ENCODE measurements at places on chromosomes 6 and 20.

GRCh38 chr6:84920021-84920420 is 155.6 kb upstream of the TBX18 start:
- no peak for DNase-seq

DNA sequence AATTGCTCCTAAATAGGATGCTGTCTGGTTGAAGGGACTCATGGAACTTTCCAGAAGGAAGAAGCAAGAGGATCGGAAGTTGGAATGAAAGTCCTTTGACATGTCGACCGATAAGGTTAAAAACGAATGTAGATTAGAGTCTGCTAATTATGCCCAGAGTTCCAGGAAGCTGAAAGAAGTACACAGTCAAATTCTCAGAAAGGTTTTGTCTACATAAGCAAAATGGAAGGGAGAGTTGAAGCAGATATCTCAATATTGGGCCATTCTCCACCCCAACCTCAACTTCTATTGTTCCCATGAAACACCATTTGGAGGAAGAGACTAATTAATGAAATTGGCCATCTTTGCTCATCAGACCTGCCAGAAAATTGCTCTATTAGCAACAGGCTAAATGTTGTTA is 64.0 kb downstream of the CAP2 start:
- DNase-seq, result no peak

- DNase-seq, result no peak
These were observed 6.2 kb downstream of the RNF217 start for GRCh38 chr6:124968401-124968800.

DNA sequence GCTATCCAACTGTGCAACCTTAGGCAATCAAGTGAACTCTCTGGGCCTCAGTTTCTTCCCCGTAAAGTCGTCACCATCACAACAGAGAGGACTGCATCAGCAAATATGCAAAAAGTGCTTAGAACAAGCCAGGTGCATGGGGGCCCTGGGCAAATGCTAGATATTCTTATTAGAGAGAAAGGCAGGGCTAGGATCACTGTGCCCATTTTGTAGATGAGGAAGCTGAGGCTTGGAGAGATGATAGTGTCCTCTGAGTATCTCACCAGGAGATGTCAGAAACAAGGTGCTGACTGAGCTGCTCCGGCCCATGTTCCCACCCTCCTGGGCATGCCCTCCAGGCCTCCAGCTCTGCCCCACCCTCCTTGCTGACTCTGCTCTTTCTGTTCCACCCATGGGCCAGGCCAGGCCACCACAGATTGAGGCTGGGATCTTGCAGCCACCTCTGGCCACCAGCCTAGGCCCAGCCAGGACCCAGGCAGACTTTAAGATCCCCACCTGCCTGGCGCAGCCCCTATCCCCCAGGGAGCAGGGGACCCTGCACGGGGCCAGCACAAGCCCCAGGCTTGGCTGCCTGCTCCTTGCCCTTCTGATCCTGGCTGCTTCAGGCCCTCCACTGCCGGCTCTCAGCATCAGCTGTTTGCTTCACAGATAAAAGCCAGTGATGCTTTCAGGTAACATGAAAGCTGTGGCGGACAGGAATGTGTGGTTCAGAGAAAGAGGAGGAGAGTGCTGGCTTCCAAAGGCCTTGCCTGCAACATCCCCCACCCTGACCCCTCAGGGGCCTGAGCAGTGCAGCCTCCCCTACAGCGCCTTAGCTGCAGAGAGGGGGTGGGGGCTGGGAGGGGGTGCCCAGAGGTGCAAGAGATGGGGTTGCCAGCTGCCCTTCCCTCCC is 47.6 kb downstream of the GRM4 start:
- no peak for DNase-seq

DNA sequence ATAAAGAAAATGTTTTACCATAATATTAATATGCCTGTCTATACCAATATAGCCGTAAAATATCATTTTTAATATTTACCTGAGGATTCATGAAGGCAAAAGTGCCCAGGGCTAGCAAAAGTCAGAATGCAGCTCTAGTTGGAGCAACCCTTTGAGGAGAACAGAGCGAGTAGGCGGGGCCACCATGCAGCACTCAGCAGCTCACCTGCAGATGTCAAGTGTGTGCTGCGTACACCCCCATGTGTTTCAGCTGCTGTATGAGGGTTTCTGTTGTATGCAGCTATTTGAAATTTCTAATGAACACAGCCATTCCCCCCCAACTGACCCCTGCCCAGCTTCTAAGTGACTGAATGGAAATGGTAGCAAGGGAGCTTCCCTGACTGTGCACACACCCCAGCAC is 508.0 kb downstream of the QKI start:
- DNase-seq, result no peak

GRCh38 chr6:107717781-107718180 is 106.3 kb downstream of the SCML4 start:
- DNase-seq, result no peak

DNA sequence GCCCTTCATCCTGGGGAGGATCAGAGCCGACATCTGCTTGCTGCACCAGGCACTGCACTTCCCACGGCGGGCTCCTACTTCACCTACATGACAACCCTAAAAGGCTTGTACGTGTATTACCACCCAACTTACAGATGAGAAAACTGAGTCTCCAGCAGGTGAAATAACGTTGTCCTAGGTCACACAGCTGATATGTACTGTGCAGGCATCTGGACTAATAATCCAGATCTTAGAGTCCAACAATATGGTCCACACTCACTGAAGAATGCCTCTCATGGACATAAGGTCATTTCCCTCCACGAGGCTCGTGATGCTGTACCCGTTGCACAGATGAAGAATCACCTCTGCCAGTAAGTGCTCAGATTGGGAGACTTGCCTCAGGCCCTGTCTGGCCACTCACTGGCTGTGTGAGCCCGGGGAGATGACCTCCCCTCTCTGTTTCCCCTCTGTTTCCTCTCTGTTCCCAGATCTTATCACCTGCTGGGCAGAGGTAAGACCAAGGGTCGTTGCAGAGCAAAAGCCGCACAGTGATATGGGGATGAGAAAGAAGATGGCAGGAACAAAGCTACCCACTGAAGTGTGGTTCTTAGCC is 32.1 kb downstream of the TGM2 start:
- DNase-seq, result no peak

GRCh38 chr20:21100578-21101452 is 5.3 kb downstream of the LINC00237 start:
- no peak for DNase-seq

DNA sequence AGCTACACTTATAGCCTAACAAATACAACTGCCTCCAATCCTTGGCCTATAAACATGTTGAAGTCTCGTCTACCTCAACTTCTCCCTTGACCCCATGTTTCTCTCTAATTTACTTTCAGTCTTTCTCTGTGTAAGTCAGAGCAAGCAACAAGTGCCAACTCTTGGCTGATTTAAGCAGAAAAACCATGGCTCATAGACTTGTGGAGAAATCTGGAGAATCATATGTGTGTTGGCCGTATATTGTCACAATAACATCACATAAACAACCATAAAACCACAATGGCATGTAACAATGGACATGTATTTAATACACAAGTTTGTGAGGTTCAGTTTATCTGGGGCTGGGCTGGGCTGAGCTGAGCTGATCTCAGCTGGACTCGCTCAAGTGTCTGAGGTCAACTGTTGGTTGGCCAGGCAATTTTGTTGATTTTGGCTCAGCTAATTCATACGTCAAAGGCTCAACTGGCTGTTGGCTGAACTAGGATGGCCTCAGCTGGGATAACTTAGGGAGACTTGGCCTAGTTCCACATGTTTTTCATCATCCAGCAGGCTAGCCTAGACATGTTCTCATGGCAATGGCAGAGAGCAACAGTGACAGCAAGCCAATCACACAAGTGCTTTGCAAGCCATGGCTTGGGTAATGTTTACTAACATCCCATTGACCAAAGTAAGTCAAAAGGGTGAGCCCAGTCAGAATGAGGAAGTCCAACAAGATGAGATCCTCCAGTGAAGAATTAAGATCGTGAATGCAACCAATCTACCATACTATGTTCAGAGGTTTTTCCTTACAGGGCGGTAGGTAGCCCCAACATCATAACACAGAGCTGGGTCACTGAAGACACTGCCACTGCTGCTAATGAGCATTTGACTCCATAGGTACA is 12.9 kb upstream of the TBC1D22B start:
- no peak for DNase-seq

DNA sequence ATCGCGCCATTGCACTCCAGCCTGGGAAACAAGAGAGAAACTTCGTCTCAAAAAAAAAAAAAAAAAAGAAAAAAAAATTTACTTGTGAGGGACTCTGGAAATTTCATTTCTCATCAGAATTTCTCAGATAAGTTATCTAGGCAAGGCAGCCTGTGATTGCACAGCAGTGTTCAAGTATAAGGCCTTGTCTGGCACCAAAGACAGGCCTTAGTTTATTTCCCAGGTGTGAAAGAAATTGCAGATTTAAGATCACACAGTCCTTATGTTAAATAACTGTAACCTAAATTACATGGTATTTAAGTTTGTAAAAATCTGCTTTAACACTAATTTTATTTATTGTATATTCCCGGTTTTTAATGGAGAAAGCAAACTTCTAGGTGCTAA is 34.8 kb downstream of the HFE start:
- DNase-seq, result no peak

GRCh38 chr6:87714093-87714842 is 12.2 kb upstream of the AKIRIN2 start:
- no peak for DNase-seq

DNA sequence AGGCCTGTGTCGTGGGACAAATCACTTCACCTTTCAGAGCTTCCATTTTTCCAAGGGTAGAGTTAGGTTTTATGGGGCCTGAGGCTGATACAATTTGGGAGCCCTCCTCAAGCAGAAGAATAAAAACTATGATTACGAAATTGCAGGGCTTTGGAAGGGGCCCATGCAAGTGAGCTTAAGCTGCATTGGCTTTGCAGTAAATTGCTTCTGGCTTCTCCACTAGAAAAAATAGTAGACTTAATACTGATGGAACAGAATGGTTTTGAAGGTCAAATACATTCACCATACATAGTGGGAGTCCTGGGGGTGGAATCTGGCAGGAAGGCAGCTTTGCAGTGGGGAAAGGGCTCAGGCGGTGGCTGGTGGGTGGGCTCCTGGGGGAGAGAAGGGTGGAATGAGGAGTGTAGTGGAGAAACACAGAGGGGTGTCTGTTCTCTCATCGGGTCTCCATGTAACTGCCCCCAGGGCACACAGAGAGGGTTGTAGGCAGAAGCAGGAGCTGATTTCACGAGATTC is 55.9 kb upstream of the RNF24 start:
- DNase-seq, result no peak

- DNase-seq, result no peak
These were observed 28.3 kb downstream of the FYN start for GRCh38 chr6:111844921-111845320.

GRCh38 chr20:38842026-38842425 is 36.5 kb downstream of the PPP1R16B start:
- DNase-seq, result no peak

DNA sequence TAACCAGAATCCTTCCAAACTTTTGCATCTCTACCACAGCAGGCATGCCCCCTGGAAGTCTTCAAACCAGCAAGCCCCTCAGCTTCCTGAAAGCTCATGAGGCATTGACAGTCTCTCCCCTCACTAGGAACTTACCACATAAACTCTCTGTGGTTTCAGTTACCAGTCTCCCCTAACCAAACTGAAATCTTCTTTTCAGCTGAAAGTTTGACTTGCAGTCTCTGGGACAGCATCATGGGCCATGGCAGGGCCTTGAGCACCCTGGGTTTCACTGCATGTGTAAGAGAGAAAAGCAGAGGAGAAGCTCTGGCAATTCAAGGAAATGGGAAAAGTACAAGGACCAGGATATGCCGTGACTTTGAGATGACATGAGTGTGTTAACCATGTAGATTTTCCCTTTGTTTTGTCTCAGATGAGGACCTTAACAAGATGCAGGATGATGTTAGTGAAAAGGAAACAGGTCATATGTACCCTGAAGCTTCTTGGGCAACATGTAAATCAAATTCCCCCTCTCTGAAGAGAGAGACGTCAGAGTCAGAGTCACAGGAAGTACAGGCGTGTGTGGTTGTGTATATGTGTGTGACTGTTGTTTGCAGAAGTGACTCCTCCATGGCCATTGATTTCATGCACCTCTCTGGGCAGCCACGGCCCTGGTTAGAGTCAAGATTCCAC is 106.3 kb downstream of the TNFRSF21 start:
- no peak for DNase-seq

DNA sequence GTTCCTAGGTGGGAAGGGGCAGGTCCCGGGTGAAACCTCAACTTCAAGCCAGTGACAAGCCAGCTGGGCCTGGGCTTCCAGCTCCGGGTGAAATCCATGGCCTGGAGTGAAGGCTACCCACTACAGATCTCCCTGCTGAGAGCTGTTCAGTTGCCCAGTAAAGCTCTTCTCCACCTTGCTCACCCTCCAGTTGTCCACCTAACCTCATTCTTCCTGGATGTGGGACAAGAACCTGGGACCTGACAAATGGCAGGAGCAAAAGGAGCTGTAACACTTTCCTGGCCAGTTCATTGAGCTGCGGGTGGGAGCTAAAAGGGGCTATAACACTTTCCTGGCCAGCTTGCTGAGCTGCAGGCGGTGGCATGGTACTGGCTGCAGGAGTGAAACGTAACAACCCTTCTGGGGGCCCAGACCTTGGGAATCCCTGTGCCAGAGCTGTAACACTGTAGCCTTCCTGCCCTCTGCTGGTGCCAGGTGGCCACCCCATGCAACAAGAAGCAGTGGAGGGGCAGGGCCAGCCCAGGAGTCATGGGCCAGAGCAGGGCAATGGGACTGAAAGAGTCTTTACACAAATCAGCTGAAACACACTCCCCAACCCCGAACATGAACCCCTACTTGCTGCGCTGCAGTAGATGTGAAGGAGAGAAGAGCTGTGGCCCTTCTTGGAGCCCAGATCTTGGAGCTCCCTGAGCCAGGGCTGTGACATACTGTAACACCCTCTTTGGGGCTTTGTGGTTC is 3.6 kb upstream of the HINT3 start:
- no peak for DNase-seq

DNA sequence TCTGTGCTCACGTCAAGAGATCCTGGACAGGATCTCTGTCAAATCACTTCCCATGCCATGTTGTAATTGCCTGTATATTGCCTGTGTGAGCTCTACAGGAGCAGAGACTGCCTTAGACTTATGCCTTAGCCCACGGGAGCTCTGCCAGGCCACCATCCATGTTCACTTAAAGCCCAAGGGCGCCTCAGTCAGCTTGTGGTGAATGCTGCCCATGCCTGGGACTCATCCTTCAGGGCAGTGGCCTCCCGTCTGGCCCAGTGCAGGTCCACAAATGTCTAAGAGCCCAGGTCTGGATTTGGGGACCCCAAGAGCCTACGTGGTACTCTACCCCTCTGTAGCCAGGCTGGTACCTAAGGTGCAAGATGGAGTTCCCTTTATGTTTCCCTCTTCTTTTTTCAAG is 22.4 kb upstream of the BPIFA2 start:
- no peak for DNase-seq

- DNase-seq, result no peak
These were observed 243.5 kb upstream of the PREP start for GRCh38 chr6:105646391-105646867.

GRCh38 chr6:13581700-13582229 is 7.4 kb downstream of the SIRT5 start:
- DNase-seq, result no peak

Measured in activated CD8-positive, alpha-beta memory T cell treated with anti-CD3 and anti-CD28 coated beads for 1 hour (primary cell).